ENCODE measurements at places on chromosomes 1 and 21.
A peak's percentile ranks its signal among the peaks of the same experiment; 100 is the strongest.

DNA sequence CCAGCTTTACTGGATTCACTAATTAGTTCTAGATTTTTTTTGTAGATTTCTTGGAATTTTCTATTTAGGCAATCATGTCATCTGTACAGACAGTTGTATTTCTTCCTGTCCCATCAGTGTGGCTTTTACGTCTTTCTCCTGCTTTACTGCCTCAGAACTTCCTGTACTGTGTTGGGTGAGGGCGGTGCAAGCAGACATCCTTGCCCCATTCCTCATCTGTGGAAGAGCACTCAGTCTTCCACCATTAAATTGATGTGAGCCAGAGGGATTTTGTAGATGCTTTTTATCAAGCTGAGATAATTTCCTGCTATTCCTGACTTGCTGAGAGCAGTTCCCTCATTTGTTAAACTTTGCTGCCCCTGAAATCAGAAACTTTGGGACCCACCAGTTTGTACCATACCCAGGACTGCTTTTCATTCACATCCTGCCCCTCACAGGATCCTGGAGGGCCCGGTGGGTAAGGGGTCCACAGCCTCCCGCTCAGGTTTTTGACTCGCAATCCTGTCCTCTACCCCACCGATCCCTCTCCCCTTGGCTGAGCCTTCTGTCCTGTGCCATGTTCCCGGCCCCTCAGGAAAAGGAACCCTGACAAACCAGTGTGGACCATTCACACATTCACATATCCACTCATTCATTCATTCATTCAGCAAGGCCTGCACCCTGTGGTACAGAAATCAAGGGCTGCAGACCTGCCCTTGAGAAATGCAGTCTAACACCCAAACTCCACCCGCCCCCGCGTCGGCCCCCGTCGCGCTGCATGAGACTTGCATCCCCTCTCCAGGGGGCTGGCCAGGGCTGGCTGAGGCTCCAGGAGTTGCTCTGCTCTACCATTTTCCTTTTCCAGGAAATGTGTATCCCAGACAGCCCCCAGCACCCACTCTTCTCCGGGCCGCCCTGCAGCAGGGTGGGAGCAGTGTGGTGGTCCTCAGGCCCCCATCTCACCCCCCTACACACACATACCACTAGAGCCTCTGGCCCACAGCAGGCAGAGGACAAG is 246.5 kb upstream of the VAMP3 start:
- no peak for DNase-seq

- no peak for DNase-seq
Observed at GRCh38 chr21:17911628-17912027, 92.5 kb upstream of the C21orf91 start.

- no peak for DNase-seq
Observed at GRCh38 chr1:100950781-100951180, 54.9 kb downstream of the SLC30A7 start.

DNA sequence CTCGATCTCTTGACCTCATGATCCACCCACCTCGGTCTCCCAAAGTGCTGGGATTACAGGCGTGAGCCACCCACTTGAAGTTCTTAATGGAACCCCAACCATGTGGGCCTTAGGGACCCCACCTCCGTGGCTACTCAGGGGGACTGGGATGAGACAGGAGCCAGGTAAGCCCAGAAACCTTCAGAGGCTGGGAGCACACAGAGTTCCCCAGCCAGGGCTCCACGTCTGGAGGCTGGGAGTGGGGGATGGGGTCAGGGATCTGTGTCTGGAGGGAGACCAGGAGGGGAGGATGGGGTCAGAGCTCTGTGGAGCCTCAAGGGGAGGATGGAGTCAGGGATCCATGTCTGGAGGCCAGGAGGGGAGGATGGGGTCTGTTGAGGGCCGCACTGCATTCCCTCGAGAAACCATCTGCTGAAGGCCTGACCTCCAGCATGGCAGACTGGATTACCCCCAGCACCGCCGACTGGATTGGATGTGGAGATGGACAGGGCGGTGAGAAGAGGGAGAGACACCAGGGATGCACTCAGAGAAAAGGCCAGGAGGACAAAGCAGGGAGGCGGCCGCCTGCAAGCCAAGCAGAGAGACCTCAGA is 2.1 kb upstream of the FTCD start:
- no peak for DNase-seq

DNA sequence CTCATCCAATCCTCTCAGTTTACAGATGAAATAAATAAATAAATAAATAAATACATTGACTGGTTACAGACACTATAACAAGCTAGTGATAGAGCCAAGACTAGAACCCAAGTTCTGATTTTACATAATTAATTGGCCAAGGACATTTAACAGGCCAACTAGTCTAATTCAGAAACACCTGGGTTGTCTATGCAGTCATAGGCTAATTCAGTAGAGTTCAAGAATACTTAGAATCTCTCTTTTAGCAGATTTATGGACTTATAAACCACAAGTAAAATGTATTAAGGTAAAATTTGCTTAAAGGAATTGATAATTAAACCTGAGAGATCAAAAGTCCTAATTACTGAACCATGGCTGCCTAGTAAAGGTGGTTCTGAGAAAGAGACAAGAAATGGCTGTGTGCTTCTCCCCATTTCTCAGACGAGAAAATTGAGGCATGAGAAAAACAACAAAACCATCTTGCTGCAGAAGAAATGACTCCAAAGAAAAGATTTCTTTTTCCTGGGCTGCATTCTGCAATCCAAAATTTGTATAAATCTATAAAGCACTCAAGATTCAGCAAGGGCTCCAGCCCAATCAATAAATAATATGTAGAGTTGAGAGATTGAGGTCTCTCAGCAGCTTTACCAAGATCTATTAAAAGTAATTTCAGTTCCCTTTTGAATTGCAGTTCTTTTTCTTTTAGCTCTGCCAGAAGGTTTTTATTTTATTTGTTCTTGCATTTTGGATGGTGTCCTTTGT is 98.3 kb downstream of the DUSP10 start:
- DNase-seq, result no peak

- peak; percentile 18 for DNase-seq
Observed at GRCh38 chr1:179883040-179883744, 1.1 kb downstream of the TOR1AIP1 start.

GRCh38 chr1:31796707-31797106 is 19.1 kb downstream of the SPOCD1 start:
- no peak for DNase-seq

DNA sequence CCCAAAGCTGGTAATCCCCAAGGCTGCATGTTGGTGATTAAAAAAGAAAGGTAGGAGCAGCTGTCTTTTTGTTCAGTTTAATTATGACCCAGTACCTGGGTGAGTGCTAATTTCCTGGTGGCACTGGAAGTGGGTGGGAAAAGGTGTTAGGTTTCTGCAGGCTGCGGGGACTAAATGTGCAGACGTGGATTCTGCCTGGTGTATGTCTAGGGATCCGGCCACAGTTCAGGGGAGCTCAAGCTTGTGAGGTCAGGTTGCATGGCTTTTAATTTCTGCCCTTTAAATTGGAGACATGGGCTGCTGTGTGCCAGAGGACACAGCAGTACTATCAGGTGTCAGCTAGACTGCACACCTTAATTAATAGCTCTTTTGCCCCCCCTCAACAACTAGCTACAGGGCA is 20.3 kb upstream of the TBX19 start:
- no peak for DNase-seq

DNA sequence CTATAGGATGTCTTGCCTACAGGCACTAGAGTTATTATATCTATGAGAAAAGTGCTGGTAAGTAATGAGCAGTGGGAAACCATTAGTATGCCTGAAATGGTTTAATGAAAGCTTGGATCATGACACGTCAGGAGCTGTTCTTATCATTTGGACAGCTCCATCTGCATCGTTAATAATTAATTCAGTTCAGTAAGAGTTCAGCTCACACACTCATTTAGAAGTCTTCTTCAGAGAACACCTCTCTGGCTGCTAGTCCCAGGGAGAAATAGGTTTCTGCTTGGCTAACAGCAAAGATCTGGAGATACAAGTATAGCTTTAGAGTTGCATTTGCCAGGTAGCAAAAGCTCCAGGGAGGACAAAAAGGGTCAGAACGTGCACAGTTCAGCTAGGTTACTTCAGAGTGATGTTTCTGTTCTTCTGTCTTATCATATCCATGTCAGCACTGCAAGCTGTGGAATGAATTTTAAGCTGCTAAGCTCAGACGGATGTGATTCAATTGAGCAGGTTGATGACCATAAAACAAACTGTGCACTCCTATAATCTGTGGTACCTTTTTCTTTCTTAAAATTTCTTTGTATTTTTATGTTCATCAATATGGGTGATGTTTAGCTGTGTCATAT is 173.6 kb downstream of the ADGRL2 start:
- DNase-seq, result no peak

DNA sequence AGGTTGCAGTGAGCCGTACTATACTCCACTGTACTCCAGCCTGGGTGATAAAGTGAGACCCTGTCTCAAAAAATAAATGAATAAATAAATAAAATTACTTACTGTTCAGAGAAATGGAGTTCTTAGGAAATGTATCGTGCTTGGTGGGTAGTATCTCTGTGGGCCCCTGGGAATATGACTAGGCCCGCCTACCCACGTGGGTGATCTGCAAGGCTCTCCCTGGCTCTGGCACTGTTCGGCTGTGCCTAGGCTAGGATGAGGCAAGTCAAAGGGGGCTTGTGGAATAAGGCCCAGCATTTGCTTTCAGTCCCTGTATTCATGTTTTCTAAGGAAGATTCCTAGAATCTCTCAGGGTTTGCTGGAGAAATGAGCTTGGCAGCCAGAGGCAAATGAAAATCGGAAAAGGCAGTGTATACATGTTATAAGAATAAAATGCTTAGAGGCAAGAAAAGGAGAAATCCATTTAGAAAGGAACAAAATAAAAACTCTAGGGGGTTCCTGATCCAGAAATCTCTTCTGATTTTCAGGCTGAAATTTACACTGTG is 4.5 kb upstream of the CSRP1 start:
- no peak for DNase-seq

- DNase-seq, result no peak
Observed at GRCh38 chr1:216028631-216029030, 394.6 kb downstream of the USH2A start.

Measured in activated CD8-positive, alpha-beta memory T cell treated with anti-CD3 and anti-CD28 coated beads, Interleukin-2, amount 50 U/mL, for 4 hours (primary cell).